ENCODE measurements at places on chromosomes 1 and 21.

- no peak for DNase-seq
Measured at GRCh38 chr21:15624646-15625045, 105.1 kb upstream of the USP25 start.

- DNase-seq: no peak
Measured at GRCh38 chr1:11502516-11502915, 23.6 kb downstream of the DISP3 start.

- DNase-seq: no peak
Measured at GRCh38 chr1:52237430-52237829, 95.5 kb downstream of the ZFYVE9 start.

DNA sequence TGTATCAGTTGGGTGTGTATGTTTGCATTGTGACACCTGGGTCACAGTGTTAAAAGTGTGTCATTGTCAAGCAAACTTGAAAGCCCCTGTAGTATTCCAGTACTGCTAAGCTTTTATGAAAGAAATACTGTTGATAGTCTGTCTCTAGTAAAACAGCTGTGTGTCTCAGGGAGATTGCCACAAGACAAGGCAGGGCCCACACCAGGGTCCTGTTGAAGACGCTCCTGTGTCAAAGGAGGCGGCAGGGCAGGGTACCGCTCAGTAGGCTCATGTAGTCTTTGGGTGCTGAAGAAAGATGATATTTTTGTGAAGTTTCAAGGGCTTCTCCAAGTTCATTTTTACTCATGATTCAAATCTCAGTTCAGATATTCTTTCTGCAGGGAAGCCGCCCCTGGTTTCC lies 132.5 kb downstream of the GALNT2 start:
- no peak for DNase-seq

DNA sequence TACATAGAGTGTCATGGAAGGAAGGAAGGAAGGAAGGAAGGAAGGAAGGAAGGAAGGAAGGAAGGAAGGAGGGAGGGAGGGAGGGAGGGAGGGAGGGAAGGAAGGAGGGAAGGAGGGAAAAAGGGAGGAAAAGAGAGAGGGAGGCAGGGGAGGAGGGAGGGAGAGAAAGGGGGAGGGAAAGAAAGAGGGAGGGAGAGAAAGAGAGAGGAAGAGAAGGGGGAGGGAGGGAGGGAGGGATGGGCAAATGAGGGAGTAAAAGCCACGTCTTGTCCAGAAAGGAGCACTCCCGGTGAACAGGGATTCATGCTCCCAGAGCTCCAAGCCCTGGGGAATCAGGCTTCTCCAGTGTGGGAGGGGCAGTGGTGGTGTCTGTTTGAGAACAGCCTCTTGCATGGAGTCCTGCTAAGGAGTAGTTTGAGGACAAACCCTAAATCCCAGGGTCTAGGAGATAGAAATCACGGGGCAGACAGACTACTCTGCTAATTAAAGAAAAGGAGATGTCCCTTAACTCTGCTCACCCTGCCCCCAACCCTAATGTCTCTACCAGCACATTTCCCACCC lies 71.6 kb downstream of the TAS1R2 start:
- no peak for DNase-seq

DNA sequence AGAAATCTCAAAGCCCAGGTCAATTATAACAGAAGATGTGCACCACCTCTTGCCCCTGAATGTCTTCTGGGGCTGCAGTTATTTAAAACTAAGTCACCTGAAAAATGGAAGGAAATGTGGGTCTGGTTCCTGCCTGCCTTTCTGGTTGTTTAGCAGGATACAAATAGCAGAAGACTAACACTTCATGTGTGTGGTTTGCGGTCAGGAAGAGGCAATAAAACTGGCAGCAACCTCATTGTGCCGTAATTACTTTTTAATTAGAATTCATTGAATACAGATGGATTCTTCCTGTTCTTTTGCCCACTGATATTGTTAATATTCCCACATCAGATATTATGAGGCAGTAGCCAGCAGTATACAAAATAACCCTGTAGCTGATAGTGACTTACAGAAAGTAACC lies 345.7 kb downstream of the ZNF326 start:
- DNase-seq: no peak

GRCh38 chr1:23726686-23727085 lies 16.6 kb upstream of the ELOA start:
- DNase-seq: no peak
